Activated gamma-delta T cell treated with Interleukin-2 at 50 U/mL for 16 hours (primary cell): ENCODE measurements at places on chromosomes 1 and 21.

GRCh38 chr1:91830242-91831131, 55.5 kb downstream of the TGFBR3 start:
- no peak for DNase-seq

DNA sequence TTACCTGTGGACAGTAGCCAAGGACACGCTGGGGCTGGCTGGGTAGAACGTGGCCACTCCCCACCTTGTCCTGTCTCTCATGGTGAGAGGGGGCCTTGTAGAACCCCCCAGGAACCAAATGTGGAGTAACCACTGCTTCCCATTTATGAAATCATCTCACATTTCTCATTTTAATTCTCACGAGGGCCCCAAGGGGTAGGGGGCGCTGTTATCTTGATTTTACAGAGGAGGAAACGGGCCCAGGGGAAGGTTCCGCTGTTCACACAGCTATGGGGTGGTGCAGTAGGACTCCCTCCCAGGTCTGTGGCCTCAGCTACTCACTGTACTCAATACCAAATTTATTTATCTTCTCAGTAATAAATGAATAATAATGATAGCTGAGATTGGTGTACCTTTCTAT, 5.5 kb downstream of the SMPDL3B start:
- peak; percentile 73 for DNase-seq

DNA sequence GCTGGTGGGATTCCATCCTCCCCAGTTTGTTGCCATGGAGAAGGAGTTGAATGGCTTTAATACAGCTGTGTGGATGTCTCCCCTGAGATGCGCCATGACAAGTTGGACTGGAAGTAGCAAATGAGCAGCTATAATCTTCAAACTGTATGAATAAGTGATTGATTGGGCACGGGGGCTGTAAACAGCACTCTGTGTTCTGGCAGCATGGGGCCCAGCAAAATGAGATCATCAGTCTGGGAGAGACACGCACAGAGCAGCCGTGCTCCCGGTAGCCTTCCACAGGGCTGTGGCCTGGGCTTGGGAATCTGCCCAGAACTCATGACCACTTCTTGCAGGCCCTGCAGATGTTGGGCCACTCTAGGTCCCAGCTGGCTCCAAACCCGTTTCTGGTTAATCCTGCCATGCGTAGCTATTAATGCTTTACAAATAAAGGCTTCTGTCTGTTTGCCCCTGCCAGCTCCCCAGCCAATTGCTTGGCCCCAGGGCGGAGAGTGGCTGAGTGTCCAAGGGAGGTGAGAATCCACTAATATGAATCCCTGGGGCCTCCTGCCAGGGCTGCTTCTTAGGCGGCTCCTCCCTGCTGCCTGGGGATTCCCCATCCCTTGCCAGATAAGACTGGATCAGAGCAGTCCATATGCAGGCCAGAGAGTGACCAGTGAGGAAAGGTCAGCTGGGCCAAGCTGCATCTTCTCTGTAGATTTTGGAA, 642.9 kb downstream of the AJAP1 start:
- no peak for DNase-seq

- DNase-seq = no peak
Observed at GRCh38 chr1:19310720-19311502, 1.0 kb downstream of the AKR7A2 start.

DNA sequence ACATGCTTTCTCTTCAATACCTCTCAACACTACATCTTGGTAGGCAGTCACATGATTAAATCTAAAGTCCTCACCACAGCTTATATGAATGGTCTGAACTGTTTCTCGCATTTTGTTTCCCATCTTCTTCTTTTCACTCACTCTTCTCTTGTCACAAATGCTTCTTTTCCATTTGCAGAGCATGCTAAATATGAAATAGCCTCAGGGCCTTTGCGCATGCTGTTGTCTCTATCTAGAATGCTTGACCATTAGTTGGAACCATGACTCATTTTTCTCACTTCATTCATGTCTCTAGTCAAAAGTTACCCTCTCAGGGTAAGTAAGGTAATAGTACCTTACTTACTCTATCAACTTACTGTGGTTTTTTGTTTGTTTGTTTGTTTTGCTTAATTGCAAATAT, 239.7 kb downstream of the PTPRC start:
- DNase-seq = no peak

DNA sequence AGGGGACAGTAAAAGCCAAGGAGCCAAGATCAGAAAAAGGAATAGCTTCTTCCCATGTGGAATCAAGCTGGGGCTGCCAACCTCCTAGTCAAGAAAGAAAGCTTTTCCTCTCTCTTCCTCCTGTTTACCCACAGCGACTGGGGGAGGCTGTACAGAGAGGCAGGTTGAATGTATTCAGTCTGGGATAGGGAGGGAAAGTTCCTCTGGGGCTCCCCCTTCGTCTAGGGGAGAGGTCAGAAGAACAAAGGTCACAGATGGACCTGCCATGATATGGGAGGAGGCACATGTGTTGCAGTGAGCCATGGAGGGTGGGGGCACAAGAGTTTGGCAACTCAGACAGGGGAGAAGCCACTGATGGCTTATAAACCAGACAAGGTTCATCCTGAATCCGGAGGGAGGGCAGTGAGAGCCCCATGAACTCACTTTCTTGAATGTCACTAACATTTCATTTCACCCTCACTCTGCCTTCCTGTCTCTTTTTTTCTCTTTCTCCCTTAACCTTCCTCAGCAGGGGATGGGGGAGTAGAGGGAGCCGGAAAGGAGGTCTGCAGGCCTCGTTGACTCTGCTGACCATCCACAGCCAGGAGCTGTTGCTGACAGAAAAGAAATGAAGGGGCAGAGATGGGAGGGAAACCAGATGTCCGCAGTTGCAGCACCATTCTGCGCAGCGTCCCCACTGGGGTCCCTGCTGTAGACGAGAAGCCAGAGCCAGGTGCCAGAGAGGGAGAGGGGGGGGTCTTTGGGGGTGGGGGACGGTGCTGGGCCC, 61.1 kb downstream of the PLXNA2 start:
- DNase-seq = no peak

DNA sequence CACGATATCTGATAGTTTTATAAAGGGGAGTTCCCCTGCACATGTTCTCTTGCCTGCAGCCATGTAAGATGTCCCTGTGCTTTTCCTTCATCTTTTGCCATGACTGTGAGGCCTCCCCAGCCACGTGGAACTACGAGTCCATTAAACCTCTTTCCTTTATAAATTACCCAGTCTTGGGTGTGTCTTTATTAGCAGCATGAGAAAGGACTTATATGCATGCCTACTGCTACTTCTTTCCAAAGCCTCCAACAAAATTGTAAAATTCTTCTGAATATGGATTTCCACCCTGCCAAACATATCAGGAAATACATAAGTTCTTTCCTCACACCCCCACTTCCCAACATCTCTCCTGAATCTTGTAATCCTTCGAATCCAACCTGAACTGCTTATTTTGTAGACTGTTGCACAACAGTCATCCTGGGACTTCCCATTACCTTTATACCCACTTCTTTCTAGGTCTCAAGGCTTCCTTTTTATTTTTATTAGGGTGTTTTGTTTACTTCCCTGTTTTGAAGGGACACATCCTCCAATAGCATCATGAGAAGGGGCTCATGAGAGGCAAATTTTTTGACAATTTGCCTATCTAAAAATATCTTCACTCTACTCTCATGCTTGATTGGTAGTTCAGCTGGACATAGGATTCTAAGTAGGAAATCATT, 67.5 kb upstream of the MUTYH start:
- DNase-seq = no peak

DNA sequence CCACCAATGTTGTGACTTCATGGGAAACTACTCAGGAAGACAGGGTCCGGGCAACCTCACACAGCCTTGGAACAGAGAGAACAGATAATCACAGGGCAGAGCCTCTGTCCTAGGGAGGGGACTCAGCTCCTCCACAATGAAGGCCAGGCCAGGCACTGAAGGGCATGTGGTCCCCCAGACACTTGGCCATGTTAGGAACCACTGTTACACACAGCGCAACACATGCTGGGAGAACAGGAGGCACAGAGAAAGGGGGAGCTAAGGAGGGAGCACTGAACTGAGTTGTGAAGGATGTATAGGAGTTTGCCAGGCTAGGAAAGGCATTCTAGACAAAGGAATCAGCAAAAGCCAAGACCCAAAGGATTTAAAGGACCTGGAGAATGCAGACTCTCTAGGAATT, 127.6 kb downstream of the DMRTB1 start:
- DNase-seq = no peak

GRCh38 chr1:201006450-201006849, 17.1 kb downstream of the KIF21B start:
- DNase-seq = no peak

DNA sequence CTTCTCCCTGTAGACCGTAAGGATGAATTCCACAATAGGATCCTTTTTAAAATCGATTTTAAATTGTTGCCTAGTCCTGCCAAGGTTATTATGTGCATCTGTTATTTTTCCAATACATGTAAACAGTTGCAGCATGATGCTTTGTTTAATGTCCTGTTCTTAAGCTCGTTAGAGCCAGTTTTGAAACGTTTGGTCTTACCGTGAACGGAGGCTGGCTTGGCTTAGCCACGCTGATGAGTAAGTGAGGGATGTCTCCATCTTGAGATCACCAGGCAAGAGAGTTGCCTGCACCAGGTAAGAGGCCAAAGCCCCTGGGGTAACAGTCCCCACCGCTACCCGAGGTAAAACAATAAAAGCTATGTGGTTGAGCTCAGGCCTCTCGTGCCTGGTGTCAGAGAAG, 17.3 kb downstream of the CSTB start:
- DNase-seq = no peak

DNA sequence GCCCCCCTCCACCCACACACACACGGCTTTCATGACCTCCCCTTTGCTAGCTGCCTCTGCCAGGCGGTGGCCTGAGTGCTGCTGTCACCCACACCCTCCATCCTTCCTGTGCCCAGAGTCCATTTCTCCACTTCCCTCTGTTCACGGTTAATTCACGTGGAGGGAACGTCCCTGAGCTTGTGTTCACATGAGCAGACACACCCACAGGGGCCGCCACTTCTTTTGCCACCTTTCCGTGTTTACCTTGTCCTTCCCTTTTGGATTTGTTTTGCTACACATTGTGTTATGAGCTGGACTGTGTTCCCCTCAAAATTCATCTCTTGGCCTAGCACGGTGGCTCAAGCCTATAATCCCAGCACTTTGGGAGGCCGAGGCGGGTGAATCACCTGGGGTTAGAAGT, 128.0 kb downstream of the ETS2 start:
- DNase-seq = no peak

GRCh38 chr1:85240174-85240601, 19.3 kb downstream of the C1orf52 start:
- no peak for DNase-seq

DNA sequence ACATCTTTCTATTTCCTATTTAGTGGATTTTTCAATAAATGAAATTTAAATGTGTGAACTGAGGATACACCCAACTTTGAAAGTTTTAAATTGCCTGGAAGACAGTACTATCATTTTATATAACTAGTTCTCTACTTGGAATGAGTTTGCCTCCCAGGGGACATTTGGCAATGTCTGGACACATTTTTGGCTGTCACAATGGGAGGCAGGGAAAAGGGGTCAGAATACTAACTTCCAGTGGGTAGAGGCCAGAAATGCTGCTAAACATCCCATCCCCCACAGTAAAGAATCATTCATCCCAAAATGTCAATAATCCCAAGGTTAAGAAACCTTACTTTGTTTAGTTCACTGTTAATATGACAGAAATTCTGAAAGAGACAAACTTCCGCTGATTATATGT, 13.2 kb upstream of the NRAS start:
- DNase-seq = no peak

- no peak for DNase-seq
Observed at GRCh38 chr1:196980859-196981258, 3.5 kb downstream of the CFHR5 start.

- no peak for DNase-seq
Observed at GRCh38 chr1:31804098-31804497, 11.7 kb downstream of the SPOCD1 start.

- no peak for DNase-seq
Observed at GRCh38 chr1:13794231-13795187, 94.5 kb downstream of the PRDM2 start.

- no peak for DNase-seq
Observed at GRCh38 chr1:151175863-151176262, at the start of gene TMOD4. Gene TMOD4, minus strand, starts transcription at chr1:151175981. Its CDS starts 1,106 bp downstream, at chr1:151174875.

DNA sequence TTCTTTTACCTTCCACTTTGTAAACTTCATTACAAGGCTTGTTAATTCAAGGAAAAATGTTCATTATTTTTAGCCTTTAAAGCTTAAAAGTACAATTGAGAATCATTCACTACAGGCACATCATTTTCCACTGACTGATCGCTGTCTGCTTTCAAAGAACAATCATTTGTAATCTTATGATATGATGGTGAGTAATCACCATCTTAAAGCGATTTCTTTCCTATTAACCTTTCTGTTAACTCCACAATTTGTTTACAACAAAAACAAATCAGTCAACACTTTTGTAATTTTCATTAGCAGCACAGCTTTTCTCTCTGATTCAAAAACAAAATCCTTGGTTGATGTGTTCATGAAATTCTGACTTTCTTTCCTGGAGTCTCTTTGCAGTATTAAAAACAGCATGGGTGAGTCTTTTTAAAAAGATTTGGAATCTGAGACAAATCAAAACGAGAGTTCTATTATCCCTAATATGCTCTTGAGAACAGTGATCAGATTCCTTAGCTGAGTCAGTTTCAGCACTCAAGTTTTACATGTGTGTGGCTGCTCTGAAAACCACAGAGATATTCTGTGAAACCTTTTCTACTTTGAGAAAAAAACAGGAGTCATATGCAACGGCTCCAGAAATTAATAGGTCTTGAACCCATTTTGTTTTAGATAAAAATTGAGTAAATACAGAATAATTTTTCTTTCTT, 145.8 kb upstream of the TMPRSS15 start:
- no peak for DNase-seq

- DNase-seq = no peak
Observed at GRCh38 chr1:114435088-114435715, 75.8 kb downstream of the TRIM33 start.

DNA sequence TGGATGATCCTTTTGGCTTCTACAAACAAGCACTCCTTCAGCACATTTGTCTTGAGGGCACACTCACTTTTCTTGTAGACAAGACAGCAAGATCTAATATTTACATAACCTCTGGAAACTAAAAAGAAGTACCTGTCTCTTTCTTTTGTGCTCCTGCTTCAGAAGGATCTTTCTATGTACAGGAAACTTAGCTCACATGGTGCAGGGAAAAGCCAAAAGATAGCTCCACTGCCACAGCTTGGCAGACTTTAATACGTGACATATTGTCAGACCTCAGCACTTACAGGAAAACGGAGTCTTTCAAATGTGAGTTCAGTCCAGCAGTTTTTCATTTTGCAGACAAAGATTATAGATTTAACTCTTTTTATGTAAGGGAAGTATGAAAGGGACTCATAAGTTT, 225.5 kb upstream of the SAMSN1 start:
- DNase-seq = no peak

DNA sequence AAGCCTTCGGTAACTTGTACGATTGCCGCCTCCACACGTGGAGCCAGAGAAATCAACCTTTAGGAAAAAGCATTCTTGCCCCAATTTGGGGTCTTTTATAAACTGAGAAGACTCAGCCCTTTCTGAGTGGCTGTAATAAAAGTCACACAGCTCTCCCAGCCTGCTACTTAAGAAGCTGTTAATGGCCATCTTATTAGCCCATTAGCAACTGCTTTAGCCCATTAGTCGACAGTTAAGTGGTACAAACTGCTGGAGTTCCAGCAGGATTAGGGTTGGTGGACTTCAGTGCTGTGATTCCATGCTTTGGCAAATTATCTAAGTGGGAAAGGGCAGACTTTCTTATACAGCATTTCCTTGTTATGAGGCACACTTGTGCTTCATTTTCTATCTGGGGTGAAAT, 461.3 kb downstream of the RPS6KC1 start:
- DNase-seq = no peak
